ENCODE measurements at places on chromosomes 11 and 22.

DNA sequence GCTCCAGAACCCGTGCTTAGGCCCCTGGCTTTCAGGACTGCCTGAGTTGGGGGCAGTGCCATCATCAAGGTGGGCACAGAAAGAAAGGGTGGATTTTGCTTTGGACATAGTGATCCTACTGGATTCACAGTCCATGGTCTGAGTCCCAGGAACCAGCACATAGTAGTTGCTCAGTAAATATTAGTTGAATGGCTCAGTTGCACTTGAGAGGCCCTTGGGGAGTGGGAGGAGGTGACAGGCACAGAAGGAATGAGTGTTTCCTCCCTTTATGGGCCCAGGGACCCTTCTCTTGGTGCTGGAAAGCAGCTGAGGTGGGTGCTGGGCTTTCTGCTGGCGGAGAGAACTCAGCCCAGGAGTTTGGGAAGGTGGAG lies 16.6 kb downstream of the ARHGEF17 start:
- DNase-seq: no peak

DNA sequence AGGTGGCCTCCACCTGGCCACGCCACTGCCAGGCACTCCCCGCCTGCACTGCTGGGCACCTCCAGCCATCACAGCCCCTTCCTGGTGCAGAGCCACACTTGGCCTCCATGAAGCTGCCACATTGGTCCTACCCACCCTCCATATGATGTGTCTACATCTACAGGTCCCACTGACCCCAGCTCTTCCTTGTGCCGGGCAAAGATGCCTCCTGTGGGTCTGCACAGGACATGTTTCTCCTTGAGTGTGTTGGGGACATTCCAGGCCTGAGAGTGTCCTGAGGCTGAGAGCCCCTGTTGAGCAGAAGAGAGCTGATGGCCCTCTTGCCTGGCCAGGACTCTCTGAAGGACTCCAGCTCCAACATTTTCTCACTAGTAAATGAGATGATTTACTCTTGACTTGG lies 7.5 kb downstream of the THY1 start:
- no peak for DNase-seq

DNA sequence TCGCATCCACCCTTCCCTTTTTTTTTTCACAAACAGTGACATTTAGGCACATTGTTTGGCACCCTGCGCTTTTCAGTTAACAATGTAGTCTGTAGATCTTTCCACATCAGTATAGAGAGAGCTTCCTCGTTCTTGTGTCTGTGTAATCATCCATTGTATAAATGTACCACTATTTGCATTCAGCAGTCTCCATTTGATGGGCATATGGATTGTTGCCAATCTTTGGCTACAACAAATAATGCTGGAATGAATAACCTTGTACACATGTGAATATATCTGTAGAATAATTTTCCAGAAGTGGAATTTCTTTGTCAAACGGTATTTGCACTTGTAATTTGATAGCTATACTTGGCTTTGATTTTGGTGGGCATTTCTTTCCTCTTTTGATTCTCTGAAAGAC lies 17.1 kb downstream of the MPEG1 start:
- DNase-seq: no peak

- DNase-seq: no peak
Observed at GRCh38 chr11:73233692-73234470, 15.8 kb downstream of the P2RY2 start.

DNA sequence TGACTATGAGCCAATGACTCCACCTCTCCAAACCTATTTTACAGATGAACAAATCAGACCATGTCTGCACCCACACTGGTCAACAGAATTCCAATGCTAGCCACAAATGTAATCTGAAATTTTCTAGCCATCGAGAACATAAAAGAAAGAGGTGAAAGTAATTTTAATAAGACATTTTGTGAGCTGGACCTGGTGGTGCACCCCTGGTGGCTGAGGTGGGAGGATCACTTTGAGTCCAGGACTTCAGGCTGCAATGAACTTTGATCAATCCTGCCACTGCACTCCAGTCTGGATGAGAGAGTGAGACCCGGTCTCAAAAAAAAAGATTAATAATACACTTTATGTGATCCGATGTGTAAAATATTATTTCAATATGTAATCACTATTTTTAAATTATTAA lies 9.4 kb upstream of the RNF185 start:
- no peak for DNase-seq
